T-cell (primary cell): ENCODE measurements at places on chromosomes 1 and 21.

DNA sequence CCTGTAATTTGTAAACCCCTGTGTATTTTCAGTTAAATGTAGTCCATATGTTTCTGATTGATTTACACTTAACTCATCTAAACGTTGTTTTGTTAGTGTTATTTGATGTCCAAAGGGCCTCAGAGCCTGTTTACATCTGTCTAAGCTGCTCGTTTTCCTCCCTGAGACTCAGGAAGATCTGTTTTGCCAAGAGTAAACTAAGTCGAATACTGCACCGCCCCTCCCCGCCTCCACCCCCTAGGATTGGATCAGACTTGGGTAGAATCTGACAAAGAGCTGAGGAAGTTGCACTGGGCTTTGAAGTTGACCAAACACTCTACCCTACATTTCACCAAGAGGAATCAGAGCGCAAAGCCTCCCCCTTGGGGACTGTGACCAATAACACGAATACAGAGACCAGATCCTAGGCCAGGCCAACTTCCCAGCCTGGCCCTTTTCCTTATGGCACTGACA lies 206.9 kb upstream of the LMO4 start:
- no peak for DNase-seq

DNA sequence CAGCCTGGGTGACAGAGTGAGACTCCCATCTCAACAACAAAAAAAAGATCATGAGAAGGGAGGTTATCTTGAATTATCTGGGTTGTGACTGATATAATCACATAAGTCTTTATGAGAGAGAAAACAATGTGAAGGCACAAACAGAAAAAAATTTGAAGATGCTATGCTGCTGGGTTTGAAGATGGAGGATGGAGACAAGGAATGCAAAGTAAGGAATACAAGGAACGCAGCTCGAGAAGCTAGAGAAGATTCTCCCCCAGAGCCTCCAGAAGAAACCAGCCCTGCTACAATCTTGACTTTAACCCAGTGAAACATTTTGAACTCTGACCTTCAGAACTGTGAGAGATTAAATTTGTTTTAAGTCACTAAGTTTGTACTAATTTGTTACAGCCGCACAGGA lies 15.1 kb downstream of the EVI5 start:
- DNase-seq = no peak

DNA sequence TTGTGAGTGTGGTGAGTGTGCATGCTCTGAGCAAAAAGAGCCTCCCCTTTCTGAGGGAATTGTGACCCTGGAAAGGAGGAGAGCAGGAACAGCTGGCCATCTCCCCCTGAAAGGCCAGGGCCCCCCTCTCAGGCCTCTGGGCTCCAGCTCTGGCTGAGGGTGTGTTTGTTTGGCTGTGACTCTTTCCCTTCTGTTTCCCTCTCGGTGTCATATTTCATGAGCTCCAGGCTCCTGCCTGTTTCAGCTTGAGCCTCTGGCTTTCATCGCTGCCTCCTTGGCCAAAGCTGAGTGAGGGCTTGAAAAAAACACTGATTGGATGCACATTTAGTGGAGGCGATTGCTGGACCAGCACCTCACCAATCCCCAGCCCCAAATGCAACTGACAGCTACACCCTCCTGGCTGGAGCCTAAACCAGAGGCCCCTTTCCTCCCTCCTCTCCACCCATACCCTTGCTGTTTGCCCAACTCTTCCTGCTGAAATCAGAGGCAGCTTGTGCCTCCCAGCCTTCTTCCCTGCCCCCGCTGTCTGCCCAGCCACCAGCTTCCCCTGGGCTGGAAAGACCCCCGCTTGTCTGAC lies 64.1 kb downstream of the DDR2 start:
- DNase-seq = no peak

GRCh38 chr1:108556066-108556465 lies 3.8 kb upstream of the EEIG2 start:
- no peak for DNase-seq

- no peak for DNase-seq
Measured at GRCh38 chr21:27675306-27675705, 708.4 kb upstream of the ADAMTS5 start.

- no peak for DNase-seq
Measured at GRCh38 chr1:153001382-153001781, at the start of gene SPRR3. Gene SPRR3 (plus strand): TSS chr1:153001749. CDS start chr1:153003021, 1,272 bp downstream.

GRCh38 chr1:8733484-8733883 lies 84.0 kb downstream of the RERE start:
- DNase-seq = no peak

DNA sequence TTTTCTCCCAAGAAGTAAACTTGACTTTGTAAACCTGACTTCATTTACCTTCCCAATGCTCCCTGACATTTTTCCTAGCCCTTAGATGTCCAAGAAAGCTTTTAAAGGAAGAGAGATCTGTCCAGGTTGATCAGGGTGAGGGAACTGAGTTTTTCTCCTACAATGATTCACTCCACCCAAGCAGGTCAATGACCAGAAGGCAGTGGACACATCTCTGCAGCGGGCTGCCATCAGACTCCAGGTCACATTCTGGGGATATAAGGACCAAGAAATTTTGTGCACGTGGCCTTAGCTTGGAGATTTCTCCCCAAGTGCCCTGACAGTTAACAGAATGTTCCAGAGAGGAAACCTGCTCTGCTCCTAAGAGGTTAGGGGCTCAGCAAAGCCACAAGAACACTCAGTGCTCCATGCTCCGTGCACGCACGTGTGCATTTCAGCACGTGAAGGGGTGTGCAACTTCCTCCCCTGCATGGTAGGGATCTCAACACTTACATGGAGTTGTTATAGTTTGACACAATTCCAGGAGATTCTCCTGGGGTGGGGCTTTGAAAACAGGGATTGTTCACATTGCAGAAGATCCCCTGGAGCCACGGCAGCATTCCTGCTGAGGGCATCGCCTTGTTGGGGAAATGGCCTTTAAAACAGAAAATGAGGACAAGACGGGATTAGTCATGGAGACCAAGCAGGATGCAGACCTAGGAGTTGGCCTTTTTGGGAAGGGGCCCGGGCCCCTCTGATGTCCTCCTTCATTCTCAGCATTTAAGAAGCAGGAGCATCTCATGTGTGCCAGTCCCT lies 9.8 kb downstream of the ABCA4 start:
- DNase-seq = no peak

- no peak for DNase-seq
Measured at GRCh38 chr1:84143796-84144565, at the start of gene PRKACB. Gene PRKACB (plus strand): TSS chr1:84144271. CDS start chr1:84144362, 91 bp downstream.

GRCh38 chr1:23827717-23828116 lies 2.5 kb upstream of the HMGCL start:
- no peak for DNase-seq

- DNase-seq = no peak
Measured at GRCh38 chr1:37931102-37931360, 15.8 kb downstream of the INPP5B start.

DNA sequence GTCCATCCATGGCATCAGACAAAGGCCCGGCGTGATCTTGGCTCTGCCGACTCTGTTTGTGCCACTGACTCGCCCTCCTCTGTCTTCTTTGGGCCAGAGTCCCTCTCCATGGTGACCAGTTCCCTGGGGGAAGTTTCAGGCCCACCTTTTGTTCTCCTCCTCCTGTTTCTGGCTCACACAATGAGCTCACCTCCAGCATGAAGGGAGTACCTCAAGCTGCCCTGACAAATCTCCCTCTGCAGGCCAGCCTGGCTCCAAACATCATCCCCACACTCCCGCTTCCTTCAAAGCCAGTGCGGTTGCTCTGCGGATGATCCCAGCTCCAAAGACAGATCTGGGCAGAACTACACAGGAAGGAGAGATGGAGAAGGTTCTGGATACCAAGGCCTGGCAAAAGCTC lies 576.6 kb downstream of the NPHP4 start:
- no peak for DNase-seq

- DNase-seq = no peak
Measured at GRCh38 chr1:226804907-226805759, 65.3 kb upstream of the PSEN2 start.

DNA sequence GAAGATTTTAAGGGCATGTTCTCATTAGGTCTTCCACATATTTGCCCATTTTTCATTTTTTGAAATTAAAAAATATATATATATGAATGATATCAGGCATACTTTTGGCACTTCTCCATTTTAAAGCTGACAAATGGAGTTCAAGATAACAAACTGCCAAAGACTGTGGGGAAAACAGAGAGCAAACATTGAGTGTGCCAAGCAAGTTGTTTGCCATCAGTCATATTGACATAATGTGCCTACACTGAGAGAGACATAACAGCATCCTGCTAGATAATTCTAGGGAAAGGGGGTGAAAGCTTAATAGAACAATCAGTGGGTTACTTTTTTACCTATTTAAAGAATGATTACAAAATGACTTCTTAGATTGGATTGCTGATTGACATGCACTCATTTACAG lies 529.4 kb upstream of the CXADR start:
- no peak for DNase-seq

DNA sequence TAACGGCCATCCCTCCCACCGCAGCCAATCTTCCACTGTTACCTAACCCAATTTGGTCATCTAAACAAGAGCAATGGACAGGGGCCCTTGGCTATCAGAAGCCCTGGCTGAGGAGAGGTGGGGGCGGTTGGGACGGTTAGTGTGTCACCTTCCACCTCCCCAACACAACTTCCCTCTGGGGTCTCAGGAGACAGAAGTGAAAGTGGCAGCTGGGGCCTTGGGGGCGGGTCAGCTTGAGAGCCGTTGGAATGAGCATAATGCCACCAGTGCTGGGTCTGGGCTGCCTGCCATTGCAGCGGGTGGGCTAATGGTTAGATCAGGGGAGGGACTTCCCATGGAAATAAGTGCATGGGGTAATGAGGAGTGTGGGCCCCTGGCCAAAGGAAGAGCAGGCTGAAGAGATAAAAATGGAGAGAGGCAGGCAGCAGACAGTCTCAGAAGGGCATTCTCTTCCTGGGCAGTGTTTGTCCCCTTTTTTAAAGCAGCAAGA lies 7.9 kb downstream of the MEF2D start:
- no peak for DNase-seq

GRCh38 chr1:230379928-230380327 lies 46.2 kb downstream of the PGBD5 start:
- no peak for DNase-seq

GRCh38 chr1:156262461-156263287 lies 14.8 kb upstream of the PAQR6 start:
- DNase-seq = no peak

DNA sequence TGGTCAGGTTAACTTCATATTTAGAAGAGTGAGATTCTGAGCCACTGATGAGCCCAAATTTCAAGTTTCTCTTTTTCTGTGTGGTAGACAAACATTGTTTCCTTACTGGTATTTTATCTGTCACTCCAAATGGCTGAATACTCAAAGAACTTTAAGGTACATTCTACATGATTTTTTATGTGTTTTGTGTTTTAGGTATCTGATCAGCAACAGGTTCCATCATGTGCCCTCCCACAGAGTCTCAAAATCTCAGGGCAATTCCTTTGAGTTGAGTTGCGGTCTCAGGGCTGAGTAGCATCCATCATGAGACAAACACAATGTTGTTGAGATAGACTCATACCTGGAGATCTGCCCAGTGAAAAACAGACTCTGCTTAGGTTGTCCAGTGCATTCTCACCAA lies 14.7 kb upstream of the CEP350 start:
- no peak for DNase-seq

DNA sequence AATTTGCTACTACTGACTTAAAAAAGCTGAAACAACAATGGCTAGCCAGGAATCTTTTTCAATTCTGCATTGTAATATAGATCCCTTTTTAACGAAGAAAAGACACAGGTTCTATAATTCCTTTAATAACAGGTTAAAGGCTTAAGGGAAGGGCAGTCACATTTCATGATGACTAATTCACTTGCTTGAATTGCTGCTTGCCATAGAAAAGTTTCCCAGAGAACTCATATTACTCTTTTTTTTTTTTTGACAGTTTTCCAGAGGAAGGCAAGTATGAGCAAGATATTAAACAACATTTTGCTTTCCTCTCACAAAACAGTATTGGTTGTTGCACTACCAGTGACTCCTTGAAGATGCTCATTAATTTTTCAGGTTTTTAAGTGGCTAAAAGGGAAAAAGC lies 60.9 kb downstream of the IL23R start:
- no peak for DNase-seq

- no peak for DNase-seq
Measured at GRCh38 chr1:210123383-210123782, 109.2 kb upstream of the SERTAD4 start.

- no peak for DNase-seq
Measured at GRCh38 chr1:184664661-184665060, 90.0 kb downstream of the EDEM3 start.

DNA sequence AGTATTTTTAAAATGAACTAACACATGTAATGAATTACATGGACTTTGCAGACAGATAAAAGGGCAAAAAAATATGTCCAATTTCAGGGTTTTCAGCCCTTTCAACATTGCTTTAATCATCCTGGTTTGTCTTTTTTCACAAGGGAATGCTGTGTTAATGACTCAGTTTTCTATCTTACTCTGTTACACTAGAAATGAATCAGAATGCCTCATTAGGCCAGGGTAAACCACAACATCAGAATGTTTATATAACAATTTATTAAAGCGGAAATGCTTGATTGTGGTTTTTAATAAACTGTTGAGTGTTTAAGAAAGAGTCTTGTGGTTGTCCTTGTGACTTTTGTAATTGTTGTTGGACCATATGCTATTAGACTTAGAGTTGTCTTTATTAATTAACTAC lies 13.5 kb downstream of the GORAB start:
- DNase-seq = no peak

- DNase-seq = no peak
Measured at GRCh38 chr1:22142315-22143064, 407 bp downstream of the WNT4 start.

DNA sequence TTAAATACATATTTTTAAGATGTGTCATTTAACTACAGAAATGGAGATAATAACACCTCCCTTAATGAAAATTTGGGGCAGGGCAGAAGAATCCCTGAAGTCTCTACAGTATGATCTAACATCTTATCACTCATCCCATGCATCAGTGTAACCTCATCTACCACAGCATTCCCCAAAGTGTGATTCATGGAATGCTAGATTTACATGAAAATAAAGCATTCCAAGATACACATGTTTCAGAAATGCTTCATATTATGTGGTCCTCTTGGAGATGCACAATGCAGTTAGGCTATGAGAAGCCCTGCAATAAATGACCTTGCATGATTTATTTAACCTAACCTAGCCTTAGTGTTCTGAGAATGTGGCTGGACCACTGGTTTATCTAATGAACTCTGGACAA lies 166.9 kb upstream of the SYT6 start:
- no peak for DNase-seq
